ENCODE measurements at places on chromosomes 3 and 15. TPM values are rescaled to one million over a fixed set of nuclear protein-coding genes. Genes with fewer than 3 reads are reported as not detected.

DNA sequence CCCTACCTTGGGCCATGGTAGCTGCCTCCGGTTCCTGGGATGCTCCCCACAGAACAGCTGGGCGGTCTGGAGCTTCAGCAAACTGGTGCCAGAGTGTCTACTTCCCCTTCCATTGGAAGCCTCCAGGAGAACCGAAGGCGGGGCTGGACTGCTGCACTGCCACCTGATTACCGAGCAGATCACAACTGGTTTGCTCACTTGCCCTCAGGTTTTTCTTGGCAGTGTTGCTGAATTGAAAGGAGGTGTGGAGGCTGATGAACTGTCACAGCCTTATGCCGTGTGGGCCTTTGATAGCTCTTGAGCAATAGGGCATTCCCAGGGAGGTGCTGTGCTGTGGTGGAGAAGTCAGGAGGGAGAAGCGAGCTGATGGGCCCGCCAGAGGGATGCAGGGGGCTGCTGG, at the start of gene TGM5:
Gene TGM5, minus strand, starts transcription at position 95 of the 400 bp plus-strand sequence. Its CDS starts 79 bp downstream, at position 16.
- DNase-seq = no peak

DNA sequence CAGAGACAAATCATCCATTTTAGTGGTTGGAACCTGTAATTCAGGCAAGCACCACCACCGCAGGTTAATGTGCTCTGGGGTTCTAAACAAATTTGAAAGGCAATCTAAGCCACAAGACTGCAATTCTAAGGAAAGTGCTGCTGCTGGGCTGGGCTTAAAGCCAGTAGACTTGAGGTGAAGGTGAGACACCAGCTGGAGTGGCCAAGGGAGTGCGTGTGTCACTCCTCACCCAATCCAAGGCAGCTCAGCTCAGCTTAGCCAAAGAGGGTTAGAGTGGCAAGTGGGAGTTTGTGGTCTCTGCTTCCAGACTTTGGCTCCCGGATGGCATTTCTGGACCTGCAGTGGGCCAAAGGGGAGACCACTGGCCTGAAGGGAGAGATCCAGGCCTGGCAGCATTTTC, 1655.6 kb downstream of the SI start:
- DNase-seq = no peak

DNA sequence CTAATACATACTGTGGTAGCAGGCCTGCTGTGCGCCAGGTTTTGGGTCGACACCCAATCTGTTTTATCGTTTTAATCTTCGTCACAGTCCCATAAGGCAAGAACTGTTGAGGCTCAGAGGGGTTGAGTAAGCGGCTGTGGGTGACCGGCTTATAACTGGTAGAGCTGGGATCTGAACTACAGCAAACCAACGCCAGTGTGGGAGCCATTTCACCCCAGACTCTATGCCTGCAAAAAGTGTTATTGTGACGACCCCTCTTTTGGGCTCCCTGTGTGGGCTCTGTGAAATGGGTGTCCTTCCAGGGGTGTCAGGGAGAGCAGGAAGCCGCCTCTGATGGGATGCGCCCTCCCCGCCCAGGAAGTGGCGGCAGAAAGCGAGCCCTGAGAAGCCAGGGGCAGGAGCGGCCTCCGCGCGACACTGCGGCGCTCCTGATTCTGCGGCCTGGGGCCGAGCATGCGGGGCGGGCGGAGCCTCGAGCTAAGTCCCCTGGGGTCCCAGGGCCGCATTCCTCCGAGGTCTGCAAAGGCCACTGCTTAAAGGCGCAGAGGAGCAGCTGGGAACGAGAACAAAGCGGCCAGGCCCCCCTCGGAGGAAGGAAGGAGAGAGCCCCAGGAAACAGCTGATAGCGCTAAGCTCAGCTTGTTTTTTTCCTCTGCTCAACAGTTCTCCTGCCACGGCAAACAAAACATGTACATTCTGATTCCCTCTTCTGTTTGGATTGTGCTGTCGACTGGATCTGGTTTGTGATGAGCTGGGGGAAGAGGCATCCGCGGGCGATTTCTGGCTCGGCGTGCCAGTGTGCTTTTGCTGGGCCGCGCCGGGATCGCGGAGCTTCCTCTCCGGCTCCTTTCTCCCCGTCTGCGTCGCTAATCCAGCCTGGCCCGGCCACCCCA, 33.9 kb downstream of the GRK7 start:
- DNase-seq = peak; percentile 45

DNA sequence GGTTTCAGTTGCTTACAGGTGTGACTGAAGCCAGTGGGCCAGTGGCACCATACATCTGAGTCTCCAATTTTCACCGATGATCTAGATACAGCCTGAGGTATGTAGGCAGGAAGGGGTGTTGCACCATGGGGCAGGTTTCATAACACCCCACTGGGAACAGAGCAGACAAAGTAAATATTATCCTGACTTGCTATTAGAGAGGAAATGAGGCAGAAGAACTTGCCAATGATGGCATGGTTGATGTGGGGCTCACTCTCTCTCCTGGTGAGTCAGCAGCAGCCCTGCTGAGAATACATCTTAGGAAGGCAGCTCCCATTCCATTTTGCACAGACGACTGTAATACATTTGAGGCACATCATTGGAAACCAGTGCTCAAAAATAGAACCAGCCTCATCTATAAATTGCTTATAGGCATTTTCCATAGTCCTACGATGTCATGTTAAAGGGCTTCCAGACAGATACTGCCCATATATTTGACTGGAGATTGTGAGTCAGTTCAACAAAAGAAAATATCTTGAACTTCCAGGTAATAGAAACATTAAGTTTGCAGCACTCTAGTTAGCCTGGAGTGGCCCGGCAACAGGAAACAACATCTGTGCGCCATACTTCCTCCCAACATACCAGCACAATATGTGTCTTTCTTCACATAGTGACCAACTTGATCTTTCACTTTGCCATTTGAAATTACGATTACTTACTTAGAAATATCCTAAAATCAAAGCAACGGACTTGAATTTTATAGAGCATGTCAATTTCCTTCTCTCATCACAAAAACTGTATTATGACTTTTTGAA, 175.5 kb downstream of the NECTIN3 start:
- DNase-seq = no peak

DNA sequence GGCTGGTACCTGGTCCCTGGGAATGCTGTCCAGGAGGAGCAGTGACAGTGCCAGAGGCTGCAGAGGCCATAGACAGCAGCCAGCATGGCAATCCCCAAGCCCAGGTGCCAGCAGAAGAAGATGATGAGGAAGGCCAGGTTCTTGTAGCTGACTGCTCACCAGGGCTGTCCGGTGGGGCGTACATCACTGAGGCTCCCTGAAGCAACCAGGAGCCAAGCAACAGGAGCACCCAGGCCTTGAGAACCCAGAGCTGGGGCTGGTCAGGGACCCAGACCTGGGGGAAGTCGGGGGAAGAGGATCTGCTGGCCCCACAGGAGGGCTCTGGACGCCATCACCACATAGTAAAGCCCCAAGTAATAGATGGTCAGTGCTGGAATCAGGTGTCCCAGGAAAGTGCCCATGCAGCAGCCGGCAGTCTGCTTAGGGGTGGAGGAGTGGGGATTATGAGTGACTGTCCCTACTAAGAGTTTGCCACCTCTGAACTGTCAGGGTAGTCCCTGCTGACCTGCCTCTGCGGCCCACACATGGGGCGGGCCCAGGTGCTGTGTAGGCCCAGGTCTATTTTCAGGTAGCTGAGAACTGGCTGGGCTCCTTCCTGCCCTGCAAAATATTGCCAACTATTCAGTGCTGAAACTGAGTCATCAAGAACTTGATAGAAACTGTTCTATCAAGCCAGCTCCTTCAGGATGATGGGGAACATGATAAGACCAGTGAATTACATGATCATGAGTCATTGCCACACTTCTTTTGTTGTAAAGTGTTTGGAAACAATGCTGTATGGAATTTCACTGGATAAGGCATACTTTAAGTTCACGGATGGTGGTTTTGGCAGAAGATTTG, 68.7 kb downstream of the CHRD start:
- DNase-seq = no peak

DNA sequence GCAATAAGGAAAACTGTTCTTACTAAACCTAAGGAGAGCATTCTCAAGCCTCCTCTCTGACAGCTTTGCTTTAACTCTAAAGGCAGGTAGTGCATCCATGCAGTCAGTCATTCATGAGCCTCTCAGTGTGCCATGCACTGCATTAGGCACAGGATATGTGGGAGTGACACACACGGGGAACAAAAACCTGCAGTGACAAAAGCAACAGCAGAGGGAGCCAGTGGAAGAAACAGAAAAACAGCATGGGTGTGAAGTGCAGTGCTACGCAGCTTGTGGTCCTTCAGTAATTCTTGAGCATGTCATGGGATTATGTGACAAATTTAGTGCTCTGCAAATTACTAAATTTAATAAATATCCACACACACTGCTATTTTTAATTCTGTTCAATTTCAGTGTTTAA, 230.7 kb downstream of the BBX start:
- DNase-seq = no peak

DNA sequence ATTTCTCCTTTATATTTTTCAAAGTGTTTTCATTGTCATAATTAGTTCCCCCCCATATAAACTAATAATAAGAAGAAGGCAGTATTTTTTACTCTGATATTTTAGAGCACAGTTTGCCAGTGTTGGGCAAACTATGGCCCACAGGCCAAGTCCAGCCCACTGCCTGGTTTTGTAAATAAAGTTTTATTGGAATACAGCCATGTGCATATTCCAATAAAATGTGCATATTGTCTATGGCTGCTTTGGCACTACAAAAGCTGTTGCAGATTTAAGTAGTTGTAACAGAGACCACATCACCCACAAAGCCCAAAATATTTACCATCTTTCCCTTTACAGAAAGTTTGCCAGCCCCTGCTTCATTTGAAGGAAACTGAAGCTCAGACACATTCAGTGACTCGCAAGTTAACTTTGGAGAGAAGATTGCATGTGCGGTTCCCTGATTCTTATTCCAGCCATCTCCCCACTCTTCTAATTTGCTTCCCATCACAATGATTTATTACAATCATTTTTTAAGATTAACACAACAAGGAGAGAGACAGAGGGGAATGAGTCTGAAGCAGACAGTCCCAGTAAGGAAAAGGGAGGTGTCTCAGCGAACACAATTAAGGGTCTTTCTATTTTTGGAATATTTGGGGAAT, 48.9 kb downstream of the RFTN1 start:
- DNase-seq = no peak

DNA sequence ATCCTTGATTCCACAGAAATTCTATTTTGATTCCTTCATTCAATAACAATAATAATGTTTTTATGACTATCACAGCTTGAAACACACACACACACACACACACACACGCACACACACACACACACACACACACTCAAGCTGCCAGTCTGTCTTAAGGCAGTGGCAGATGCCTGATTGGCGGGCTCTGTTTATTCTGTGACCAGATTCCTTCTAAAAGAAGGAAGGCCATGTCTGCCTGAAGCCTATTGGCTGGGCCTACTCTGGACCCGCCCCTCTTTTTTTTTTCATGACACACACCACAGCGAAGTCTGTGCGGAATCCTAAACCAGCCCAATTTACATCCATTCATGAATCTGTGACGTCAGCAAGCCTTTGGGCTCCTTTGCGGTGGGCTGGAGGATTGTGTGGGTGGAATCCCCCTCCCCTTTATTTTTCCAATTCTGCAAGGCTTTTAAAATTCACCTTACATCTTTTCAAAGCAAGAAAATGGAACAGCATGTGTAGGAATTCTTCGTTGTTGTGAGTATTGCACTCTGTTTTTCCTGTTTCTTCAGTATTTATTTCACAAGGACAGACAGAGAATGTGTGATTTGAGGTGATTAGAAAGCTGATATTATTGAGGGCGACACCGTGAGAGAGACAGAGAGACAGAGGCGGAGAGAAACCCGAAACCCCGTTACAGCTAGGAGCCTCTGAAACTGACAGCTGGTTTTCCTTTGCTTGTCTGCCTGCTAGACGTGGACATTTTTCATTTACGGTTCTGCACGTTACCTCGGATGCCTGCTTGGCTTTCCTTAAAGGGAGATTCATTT, at the start of gene MAP3K13:
Gene MAP3K13, plus strand, starts transcription at position 287 of the 812 bp plus-strand sequence. CDS start 65,446 bp downstream, outside the sequence.
- DNase-seq = no peak

DNA sequence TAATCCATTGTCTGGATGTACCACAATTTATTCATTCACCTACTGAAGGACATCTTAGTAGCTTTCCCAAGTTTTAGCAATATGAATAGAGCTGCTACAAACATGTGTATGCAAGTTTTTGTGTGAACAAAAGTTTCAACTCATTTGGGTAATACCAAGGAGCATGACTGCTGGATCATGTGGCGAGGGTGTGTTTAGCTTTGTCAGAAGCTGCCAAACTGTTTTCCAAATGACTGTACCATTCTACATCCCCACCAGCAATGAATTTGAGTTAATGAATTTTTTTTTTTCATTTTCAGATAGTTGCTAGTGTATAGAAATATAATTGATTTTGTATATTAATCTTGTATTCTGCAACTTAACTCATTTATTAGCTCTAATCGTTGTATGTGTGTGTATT, 20.0 kb upstream of the ELP6 start:
- no peak for DNase-seq

DNA sequence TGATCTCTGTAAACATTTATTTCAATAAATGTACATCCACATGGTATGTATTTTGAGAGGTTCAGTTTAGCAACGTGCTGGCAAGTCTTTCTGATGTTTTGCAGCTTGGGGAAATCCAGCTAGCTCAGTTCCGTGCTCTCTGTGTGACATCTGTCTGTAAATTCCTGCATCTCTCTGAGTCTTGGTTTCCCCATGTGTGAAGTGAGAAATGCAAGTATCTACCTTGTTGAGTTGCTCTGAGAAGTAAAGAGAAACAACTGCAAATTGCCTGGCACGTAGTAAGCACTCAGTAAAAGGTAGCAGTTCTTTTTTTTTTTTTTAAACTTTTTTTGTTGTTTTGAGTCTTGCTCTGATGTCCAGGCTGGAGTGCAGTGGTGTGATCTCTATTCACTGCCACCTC, 30.2 kb upstream of the MORF4L1 start:
- DNase-seq = no peak

- DNase-seq = no peak
These were observed 79.0 kb downstream of the SERPINI1 start for GRCh38 chr3:167814441-167814951.

DNA sequence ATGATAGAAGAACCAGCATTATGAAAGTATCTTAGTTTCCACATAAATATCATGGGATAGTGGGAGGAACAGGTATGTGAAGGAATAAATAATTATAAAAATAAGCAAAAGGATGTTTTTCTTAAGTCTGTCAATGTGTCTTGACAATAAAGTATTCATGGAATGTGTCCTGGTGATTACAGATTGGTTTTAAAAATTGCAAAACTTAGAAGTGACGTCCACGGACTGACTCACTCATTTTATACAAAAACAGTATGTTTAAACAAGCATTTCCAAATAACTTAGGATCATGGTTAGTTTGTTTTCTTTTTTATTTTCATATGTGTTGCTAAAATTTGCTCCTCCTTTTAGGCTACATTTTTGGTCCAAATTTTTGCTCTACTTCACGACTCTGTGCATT, 687.0 kb upstream of the NECTIN3 start:
- DNase-seq = no peak

- no peak for DNase-seq
These were observed 51.0 kb upstream of the ATOSA start for GRCh38 chr15:52730173-52730572.

The SLC22A13 gene
- total RNA-seq = 0.28 TPM

The TCTA gene
- 21.3 TPM for total RNA-seq

The FRMD5 gene
- 0.44 TPM for total RNA-seq

The MME gene
- total RNA-seq = not detected

The NANOGP8 gene
- total RNA-seq = not detected

Measured in CD8-positive, alpha-beta memory T cell (primary cell).